Central memory CD4-positive, alpha-beta T cell (primary cell): ENCODE measurements at places on chromosomes 4 and X.

DNA sequence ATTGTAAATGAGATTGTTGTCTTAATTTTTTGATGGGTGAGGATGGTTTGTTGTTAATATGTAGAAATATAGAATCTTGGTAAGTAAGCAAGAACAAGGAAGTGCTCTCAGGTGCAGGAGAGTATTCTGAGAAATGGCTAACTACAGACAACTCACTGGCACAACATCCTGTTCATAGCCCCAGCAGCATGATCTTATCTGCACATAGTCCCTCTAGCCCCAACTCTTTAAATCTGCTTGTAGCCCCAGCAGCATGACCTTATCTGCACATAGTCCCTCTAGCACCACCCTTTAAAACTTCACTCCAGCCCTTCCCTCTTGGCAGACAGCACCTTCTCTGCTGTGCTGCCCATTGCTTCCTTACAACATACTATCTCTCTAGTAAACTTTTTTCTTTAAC lies 1957.1 kb upstream of the ADGRL3 start:
- DNase-seq, result no peak

GRCh38 chr4:14771094-14771493 lies 231.2 kb upstream of the CPEB2 start:
- no peak for DNase-seq

GRCh38 chr4:154478547-154478946 lies 13.1 kb downstream of the DCHS2 start:
- DNase-seq, result no peak

DNA sequence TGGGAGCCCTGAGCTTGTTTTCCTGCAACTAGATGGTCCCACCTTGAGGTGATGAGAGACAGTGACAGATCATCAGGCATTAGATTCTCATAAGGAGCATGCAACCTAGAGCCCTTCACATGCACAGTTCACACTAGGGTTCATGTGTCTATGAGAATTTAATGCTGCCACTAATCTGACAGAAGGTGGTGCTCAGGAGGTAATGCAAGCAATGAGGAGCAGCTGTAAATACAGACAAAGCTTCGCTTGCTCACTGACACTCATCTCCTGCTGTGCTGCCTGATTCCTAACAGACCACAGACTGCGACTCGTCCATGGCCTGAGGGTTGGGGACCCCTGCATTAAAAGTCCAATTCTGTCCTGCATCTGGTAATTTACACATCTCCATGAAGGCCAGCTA lies 141.6 kb downstream of the KCNIP4 start:
- DNase-seq, result no peak

DNA sequence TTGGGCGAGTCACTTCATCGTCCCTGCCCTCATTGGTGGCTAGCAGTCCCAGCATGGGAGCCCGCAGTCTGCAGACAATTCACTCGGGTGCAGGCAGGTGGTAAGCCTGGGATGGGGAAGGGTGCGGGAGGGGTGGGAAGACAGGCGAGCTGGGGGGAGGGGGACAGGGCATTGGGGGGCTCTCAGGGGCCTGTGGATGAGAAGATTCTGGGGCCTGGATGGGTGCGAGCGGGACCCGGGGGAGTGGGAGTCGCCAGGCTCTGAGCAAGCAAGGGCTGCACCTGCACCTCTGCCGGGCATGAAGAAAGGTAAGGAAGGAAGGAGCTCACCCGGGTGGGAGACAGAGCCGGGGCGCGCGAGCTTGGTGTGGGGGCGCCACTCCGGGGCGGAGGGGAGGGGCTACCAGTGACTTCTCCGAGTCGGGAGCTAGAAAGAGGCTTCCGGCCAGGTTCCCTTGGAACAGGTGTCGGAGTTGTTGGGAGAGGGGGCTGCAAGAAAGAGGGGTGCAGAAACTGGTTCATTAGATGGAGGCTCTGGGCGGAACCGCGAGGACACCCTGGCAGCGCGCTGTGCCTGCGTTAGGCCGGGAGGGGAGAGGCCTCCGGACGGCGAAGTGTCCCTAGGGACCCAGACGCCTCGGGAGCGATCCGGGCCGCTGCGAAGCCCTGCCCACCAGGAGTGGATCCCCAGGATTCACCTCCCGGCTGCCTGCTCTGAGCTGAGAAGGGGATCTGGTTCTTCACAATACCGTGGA lies 103.4 kb upstream of the PDLIM3 start:
- DNase-seq, result no peak

DNA sequence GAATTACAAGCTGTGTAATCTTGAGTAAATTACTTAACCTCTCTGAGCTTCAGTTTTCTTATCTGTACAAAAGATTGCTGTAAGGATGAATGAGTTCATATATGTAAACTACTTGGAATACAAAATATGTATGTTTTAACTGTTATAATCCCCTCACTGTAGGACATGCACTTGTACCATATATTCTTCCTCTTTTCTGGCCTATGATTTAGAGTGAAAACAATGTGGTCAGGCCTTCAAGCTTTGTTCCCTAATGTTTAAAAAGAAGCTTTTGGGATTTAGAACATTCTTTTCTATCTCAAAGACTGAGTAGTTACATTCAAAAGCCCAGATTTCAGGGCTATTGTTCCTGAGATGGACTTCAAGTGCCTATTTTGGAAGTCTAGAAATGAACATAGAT lies 26.7 kb upstream of the GPRIN3 start:
- DNase-seq, result no peak

GRCh38 chr4:108861334-108861733 lies 98.5 kb upstream of the ETNPPL start:
- no peak for DNase-seq

DNA sequence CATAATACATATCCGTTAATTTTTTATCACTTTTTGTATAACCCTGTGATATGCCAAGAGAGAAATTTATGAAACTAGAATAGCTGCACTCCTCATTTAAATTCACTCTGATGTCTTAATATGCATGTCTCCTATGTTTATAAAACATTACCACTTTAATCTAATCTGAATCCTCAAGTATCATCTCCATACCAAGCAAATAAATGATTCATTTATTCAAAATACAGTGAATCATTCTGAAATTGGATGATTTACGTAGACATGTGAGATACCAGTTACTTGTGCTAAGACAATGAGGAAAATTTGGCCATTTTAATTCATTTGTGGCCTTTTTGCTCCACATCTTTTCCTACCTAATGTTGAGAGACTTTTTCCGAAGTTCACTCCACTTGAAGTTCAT lies 435.1 kb upstream of the FTHL17 start:
- no peak for DNase-seq

DNA sequence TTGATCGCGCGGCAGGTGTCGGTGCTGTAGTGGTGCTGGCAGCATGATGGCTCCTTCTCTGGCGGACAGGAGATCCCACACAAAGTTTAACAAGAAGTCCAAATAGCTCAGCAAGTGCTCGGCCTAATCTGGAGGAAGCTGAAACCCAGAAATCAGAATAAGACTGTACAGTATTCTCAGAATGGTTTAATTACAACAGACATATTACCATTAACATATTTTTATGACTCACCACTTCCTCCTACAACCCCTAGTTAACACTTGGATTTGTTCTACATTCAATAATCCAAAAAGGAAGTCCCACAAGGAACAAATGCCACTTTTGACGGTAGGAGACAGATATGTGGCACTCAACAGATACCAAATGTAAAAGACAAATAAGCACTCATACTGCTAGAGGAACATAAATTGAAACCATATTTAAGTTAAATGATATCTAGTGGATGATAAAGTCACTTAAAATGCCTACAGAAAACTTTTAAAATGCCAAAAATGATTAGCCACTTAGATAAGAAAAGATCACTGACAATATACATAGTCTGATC lies 91.2 kb downstream of the HUWE1 start:
- no peak for DNase-seq

DNA sequence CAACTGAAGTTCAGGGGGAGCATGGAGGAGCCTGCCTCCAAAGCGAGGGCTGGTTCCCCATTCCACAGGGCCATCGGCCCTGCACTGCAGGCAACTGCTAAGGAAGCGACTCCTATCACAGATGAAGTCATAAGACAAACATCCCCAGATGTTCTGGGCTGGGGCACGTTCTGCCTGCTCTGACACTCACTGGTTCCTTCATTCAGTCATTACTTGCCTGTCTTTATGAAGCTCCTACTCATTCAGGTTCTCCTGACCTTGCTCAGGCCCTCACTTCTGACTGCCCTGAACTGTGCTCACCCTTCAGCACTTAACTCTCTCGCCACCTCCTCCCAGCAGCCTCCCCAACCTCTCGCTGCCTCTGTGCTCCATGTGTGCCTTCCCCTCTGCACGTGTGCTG lies 2.5 kb upstream of the SLC2A9 start:
- no peak for DNase-seq

DNA sequence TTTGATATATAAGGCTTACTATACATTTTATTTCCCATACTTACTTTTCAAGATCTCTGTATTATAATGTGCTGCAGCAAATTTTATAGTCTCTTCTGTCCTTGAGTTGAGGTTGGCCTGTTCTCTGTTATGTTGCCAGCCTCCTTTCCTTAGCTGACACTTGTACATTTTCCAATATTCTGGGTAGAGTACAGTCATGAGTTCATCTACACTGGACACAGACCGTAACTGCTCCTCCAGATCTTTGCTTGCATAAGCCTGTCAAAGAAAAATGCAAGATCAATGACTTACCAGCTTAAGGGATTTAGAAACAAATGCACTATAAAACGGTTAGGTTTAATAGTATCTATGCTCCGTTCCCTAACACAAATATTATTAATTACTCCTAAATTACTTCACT lies 63.2 kb downstream of the VEGFC start:
- no peak for DNase-seq

DNA sequence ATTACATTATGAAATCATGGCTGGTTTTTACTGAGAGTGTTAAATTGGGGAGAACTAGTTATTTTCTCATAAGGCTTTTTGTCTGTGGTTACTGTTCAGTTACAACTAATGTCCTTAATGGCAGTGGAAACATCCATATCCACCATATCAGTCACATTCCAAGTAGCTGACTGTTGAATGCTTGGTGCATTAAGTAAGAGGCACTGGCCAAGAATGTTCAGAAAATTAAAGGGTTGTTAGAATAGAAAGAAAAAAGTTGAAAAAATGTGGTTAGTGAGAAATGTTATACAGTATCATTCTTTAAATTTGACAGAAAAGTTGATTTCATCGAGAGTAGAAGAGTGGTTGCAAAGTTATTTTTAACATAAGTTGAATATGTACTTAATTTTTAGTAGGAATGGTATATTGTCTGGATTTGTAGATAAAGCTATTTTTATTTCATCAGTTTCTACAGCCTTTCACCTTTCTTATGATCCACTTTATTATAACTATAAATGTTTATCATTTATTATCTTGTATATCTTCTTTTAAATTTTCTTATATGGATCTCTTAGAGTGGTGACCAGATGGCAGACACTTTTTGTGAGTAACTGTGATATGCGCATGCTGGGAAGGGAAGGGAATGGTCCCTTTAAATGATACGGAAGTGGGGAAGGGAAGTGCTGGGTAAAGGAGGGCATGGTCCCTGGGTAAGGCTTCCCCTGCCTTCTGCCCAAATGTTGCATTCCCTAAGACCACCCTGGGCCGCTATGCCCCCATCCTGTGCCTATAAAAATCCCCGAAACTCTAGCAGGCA lies 2407.1 kb downstream of the ARAP2 start:
- DNase-seq, result no peak

- no peak for DNase-seq
Observed at GRCh38 chrX:106168107-106168506, at the start of gene PWWP3B. TSS of gene PWWP3B (plus strand) at chrX:106168305. CDS start at chrX:106205433, 37,128 bp downstream.
